Suppressor macrophage treated with lipopolysaccharide for 1 hour (primary cell): ENCODE measurements at places on chromosomes 1 and 21.
A peak's percentile ranks its signal among the peaks of the same experiment; 100 is the strongest.

DNA sequence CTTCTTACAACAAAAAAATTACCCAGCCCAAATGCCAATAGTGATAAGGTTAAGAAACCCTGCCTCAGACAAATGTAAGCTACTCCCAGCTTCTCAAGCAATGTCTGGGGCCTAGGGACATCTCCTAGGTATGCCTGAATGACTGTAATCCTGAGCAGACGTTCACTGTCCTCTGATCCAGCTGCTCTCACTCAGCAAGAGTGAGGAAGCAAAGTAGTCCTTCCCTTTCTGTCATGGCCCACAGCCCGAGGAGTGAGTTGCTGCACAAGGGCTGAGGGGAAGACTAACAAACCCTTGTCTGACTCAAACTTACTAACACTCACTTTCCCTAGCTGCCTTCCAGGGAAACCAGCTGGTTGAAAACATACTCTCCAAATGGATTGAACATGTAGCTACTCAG, 124.9 kb upstream of the TNFSF4 start:
- DNase-seq: peak; percentile 74

GRCh38 chr1:64484651-64485050, 14.7 kb downstream of the CACHD1 start:
- DNase-seq: no peak

DNA sequence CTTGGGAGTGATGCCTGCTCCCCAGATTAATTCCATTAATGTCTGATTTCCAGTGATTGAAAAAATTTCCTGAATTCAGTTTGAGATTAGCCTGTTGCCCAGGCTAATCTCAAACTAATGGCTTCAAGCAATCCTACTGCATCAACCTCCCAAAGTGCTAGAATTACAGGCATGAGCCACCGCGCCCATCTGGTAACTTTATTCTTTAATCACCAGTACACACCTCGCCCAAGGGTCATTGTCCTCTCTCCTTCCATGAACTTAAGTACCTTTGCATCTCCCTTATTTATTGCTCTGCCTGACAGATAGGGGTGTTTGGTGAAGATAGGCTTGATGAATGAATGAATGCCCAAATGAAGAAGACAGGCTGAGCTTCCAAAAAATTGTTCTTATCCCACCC, 366.5 kb downstream of the SIPA1L2 start:
- no peak for DNase-seq

- DNase-seq: no peak
Observed at GRCh38 chr1:106498238-106498637, 558.2 kb upstream of the PRMT6 start.

DNA sequence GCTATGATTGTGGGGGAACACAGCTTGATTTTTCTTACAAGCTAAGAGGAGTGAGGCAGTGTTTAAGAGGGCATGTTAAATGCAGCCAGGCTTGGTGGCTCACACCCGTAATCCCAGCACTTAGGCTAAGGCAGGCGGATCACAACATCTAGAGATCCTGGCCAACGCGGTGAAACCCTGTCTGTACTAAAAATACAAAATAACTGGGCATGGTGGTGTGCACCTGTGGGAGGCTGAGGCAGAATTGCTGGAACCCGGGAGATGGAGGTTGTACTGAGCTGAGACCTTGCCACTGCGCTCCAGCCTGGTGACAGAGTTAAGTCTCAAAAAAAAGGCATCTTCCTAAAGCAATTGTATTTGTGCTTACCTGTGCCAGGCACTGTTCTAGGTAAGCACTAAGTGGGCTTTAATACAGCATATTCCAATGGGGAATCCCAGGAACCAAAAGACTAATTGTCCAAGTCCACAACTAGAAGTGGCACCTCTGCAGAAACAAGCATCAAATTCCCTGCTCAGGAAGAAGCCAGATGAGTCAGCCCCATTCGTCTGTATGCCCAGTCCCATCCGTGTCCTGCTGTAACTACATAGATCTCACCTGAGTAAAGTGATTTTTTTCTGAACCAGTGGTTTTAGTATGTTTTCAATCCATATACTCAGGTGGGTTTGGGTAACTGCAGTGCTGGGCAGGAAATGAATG, 4.6 kb downstream of the RCC1 start:
- no peak for DNase-seq

DNA sequence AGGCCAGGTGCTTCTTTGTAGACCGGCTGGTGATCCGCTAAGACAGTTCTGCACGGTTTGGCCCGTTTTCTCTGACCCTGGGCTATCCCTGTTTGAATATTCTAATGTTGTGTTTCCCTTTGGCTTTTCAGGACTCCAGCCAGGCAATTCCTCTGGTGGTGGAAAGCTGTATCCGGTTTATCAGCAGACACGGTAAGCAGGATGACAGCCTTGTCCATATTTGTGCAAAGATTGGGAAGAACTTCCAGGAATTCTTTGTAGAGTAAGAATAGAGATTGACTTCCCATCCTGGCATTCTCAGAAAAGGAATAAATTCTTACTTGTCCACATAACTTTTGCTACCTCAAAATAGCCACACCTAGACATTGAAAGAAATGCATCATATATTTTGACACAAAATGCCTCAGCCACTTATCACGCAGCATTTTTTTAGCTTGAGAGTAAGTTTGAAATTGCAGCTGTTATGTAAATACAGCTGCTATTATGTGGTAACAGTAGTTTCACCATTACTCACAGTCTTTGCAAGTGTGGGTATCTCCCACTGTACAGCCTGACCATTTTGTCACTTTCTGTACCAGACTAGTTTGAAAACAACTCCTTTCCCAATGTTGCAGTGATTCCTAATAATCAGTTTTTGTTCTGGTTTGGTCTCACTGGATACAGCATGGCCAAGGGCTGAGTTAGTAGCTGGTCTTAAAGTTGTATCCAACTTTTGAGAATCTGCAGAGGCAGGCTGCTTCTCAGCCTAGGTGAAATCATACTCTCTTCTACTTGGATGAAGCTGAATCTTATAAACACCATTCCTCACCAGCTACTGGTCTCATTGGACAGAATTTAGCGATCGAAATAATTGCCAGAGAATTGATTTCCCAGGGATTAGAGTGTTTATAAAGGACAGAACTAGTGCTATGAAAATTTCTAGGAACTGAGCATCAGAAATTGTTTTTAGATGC, 40.0 kb upstream of the IKBKE start:
- DNase-seq: peak; percentile 33
